ENCODE measurements at places on chromosomes 16 and 17.

- peak; percentile 58 for DNase-seq
These were observed 10.3 kb downstream of the CDRT4 start for GRCh38 chr17:15456972-15457722.

GRCh38 chr17:51901242-51901641 lies 257.3 kb downstream of the CA10 start:
- no peak for DNase-seq

- DNase-seq: no peak
These were observed 26.2 kb upstream of the PIK3R5 start for GRCh38 chr17:8991514-8992285.

DNA sequence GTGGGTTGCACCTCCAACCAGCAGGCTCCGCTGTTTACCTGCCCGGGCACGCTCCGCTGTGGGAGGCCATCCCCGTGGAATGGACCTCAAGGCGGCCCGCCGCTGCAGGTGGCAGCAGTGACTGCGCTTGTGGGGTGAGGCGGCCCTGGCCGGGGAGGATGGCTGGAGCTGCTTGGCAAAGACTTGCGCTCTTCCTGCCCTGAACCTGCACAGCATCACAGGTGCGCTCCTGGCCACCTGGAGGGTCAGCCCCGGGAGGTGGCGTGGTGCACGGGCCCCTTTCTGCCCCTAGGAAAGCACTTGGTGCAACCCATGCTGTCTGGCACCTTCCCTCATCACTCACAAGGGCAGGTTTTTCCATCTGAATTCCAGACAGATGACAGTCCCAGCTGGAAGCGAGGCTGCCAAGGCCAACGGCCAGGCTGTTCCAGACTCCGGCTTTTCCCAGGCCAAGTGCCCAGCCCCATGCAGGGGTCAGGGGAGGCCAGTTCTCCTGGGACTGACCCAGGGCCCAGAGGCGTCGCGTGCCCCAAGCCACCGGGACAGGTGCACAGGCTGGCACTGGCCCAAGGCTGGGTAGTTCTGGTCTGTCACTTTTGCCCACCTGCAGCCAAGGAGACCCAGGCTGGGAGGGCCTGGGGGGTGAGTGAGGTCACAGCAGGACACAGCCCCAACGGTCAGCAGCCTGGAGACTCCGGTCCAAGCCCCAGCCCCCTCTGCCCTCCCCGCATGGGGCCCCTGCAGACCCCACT lies 13.3 kb downstream of the UTS2R start:
- DNase-seq: no peak

DNA sequence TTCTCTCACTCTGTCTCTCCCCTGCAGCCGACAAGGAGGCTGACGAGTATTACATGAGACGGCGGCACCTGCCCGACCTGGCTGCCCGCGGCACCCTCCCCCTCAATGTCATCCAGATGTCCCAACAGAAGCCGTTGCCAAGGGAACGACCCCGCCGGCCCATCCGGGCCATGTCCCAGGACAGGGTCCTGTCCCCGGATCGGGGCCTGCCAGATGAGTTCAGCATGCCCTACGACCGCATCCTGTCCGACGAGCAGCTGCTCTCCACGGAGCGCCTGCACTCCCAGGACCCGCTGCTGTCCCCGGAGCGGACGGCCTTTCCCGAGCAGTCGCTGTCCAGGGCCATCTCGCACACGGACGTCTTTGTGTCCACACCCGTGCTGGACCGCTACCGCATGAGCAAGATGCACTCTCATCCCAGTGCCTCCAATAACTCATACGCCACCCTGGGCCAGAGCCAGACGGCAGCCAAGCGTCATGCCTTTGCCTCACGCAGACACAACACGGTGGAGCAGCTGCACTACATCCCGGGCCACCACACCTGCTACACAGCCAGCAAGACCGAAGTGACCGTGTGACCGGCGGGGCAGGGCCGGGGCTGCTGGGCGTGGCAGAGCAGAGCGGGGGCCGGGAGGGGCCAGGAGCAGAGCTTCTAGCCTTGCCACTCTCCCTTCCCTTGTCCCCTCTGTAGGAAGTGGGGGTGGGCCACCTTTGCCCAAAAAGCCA lies 40.4 kb upstream of the DNAH9 start:
- DNase-seq: no peak

- no peak for DNase-seq
These were observed 32.1 kb upstream of the CDC42EP4 start for GRCh38 chr17:73343739-73344454.

DNA sequence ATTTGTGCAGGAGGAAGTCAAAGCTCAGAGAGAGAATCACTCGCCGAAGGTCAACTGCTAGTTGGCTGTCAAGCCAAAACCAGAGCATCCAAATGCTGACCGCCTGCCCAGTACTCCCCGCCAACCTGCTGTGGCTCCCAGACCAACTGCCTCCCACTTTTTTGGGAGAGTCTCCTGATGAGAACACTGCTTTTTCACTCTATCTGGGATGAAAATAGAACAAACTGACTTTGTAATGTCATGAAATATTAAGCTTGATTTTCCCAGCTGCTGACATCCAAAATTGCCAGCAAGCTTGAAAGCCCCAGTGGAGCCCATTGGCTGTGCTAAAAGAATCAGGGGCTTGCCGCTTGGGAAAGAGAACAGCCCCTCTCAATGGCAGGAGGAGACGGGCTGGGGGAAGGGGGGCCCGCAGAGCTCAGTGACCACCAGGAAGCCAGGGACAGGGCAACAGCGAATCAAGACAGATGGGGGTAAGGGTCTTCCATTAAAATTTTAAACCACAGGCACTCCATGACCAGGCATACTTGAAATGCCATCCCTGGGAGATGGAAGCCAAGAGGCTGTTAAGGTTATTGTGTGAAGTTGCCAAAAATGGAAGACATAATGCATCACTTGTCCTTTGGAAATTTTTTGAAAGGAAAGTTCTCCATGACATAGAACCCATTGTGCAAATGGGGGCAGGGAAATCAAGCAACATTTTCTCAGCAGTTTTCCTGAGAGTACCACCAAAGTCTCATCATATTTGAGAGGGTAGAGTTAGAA lies 125.7 kb upstream of the CDH5 start:
- no peak for DNase-seq

GRCh38 chr17:17361543-17361866 lies 58.3 kb downstream of the NT5M start:
- no peak for DNase-seq

GRCh38 chr17:42403150-42403549 lies 14.9 kb upstream of the STAT3 start:
- no peak for DNase-seq

DNA sequence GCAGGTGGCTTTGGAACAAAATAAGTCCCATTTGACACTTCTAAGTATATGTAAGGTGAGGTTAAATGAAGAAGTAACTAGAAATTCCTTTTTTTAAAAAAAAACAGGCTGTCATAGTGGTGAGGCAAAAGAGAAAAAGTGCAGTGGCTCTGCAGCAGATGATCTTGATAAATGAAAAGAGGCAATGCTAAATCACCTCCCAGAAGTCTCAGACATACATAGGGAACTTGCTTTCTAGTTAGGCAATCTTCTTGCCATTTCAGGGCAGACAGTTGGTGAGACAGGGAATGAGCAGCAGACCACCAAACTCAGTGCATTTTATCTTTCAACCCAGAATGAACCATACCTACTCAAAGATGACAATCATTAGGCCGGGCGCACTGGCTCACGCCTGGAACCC lies 90.8 kb downstream of the MYO1D start:
- DNase-seq: no peak

DNA sequence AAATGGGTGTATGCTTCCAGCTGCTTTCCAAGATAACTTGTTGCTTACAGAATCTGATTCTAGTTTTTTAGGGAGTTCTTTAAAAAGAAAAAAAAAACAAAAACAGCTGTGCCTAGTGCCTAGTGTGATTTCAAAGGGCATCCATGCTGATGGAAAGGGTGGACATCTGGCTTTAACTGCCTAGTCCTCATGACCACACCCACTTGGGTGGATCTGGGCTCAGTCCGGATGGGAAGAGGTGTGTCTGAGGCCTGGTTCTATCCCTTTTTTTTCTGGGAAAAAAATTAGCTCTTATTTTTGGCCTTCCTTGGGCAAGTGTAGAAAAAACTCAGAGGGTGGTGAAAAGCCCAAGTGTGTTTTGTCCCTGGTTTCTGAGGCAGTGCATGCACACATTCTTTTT lies 132.3 kb upstream of the CDH11 start:
- DNase-seq: no peak

DNA sequence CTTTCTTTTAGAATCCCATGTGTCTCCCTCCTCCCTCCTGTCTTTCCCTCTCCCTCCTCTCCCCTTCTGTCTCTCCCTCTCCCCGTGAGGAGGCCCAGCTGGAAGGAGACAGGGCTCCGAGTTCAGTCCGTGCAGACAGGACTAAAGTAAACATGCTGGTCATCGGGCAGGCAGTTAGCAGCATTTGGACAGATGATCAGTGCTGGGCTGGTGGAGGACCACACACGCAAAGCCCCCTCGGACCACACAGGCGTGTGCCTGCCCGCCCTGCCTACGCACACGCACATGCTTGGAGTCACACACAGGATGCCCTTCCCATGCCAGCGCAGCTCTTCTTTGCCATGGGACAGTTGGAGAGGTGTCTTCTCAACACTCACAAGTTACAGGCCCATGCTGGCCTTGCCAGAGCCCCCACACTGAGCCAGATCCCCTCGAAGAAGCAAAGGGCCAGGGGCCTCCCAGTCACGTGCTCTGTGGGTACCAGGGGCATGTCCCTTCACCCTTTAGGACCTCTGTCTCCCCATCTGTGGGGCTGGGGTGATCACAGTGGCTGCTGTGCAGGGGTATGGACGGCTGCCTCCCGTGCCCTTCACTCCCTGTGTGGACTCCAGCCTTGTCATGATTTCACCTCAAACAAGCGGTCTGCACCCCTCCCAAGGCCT lies 215.7 kb upstream of the FOXF1 start:
- no peak for DNase-seq

DNA sequence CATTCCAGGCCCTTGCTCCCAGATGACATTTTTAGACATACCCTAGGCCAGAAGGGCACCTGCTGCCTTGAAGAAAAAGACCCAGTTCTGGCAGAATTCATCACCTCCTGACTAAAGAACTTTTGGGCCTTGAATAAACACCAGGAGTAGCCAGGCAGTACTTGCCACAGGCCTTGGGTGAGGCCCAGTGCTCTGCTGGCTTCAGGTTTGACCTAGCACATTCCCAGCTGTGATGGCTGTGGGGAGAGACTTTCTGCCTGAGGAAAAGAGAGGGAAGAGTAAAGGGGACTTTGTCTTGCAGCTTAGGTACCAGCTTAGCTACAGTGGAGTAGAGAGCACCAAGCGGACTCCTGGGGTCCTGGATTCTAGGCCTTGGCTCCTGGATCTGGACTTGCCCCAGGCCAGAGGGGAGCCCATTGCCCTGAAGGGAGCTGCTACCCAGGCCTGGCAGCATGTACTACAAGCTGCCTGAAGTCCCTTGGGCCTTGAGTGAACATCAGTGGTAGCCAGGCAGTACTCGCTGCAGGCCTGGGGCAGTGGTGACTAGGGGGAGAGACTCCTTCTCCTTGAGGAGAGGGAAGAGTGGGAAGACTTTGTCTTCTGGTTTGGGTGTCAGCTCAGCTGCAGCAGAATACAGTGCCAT lies 44.3 kb downstream of the ABCA8 start:
- DNase-seq: no peak

DNA sequence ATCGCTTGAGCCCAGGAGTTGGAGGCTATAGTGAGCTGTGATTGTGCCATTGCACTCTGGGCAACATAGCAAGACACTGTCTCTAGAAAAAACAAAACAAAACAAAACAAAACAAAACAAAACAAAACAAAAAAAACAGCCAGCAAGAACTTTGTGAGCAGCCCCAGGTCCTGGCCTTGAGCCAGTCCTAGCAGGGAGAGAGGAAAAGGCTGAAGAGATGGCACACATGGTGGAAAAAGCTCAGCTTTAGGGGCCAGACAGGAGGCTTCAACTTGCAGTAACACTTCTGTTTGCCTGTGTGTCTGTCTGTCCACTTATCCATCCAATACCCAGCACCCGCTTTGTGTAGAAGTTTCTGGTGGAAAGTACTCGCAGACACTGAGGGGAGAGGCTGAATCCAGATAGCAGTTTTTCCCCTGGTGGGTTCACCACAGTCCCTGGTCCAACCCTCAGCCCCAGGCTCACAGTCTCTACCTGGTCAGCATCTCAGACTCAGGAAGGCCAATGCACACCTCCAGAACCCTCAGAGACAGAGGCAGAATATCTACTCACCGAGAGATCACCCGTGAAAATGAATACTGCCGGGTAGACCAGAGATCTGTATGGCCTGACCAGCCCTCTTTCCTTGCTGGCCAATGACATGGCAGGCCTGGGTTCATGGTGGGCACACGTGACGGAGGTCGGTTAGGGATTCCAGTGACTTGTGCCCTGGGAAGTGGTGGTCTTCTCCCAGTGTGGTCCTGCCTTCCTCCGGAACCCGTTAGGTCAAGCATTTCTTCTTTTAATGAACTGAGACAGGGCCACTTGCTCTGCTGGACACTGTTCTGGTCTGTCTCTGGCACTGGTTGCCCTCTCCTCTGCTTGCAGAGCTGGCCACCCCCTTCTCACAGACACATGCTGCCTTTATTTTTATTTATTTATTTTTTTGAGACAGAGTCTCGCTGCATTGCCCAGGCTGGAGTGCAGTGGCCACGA lies 79.5 kb upstream of the DNAJA2 start:
- DNase-seq: no peak

- DNase-seq: no peak
These were observed 223.0 kb downstream of the NTN1 start for GRCh38 chr17:9244066-9245052.

- no peak for DNase-seq
These were observed 42.5 kb downstream of the DNAH17 start for GRCh38 chr17:78534492-78535272.

DNA sequence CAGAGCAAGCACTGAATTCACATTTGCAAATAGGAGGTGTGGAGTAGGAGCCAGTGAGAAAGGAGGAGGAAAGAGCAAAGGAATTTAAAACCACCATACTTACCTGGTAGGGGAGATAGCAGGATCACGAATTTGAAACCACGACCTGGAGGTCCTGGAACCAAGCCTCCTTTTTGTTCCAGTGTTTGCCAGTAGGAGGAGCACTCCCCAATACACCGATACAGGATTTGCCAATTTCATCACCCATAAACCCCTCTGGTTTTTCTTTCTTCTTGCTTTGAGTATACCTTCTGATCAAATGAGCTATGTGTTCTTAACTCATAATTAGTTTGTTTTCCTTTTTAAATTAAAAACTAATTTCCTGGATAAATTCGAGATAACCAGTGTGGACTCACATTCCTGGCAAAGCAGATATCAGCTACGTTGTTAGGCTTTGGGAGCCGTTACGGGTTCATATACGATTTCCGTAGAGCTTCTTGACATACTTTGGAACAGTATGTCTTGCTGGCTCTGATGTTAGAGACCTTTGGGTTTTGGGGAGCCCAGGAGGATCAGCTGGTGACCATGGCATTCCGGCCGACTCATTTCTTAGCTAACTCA lies 22.7 kb downstream of the BCO1 start:
- no peak for DNase-seq

GRCh38 chr17:2337544-2338314 lies 428 bp downstream of the SGSM2 start:
- DNase-seq: no peak

GRCh38 chr17:61488878-61489718 lies 36.9 kb downstream of the TBX4 start:
- no peak for DNase-seq

- no peak for DNase-seq
These were observed 2.8 kb downstream of the NOS2 start for GRCh38 chr17:27797390-27798091.

Data from cerebellar nuclear complex (tissue), 1 donor.